GF-D8 (cell line): ENCODE measurements at places on chromosomes 6 and 20.
A peak's percentile ranks its signal among the peaks of the same experiment; 100 is the strongest.

- no peak for DNase-seq
Measured at GRCh38 chr6:121548131-121548530, 112.7 kb downstream of the GJA1 start.

DNA sequence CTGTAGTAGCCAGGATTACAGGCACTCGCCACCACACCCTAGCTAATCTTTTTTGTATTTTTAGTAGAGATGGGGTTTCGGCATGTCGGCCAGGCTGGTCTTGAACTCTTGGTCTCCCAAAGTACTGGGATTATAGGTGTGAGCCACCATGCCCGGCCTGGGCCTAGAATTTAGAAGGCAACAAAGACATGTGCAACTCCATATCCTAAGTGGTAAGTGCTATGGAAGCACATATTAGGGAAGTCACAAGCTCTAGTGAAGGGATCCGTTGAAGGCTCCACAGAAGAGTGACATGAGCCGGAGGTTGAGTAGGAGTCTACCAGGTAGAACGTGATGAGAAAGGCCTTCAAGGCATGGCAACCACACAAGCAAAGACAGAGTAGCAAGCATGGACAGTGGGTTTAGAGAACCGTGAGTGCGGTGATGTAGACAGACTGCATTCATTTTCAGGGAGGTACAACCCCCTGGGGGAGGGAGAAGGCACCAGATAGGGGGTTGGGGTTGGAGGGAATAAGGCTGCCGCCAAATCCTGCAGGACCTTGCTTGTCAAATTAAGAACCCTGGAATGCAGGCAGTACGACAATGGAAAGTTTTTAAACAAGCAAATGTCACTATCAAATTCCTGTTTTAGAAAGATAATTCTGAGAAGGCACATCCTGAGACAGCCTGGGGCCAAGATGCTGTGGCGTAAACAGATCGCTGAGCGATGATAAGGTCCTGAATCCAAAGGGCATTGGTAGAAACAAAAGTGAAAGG, 50.2 kb downstream of the ARHGAP18 start:
- DNase-seq, result no peak

GRCh38 chr6:116412270-116412669, 41.5 kb downstream of the DSE start:
- no peak for DNase-seq

DNA sequence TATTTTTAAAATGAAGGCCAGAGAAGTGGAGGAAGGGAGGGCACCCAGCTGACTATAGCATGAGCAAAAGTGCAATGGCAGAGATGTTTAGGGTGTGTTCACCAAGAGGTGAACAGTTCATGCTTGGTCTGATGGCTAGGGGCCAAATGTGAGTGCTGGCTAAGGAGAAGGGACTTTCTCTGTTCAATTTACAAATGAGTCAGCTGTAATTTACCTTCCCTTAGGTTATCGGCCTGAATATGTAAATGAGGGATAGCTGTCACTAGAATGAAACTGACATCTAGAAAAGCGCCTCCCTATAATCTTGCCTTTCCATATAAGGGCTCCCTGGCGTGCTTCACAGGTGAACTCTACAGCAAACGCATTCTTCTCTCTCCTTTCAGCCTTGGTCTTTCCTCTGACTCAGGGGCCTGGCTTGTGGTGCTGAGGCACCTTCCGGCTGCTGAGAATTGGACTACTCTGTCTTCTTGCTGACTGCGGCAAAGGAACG, 114.7 kb upstream of the BACH2 start:
- DNase-seq, result no peak

- DNase-seq, result peak; percentile 76
Measured at GRCh38 chr20:32155017-32155981, 45.8 kb downstream of the TM9SF4 start.

DNA sequence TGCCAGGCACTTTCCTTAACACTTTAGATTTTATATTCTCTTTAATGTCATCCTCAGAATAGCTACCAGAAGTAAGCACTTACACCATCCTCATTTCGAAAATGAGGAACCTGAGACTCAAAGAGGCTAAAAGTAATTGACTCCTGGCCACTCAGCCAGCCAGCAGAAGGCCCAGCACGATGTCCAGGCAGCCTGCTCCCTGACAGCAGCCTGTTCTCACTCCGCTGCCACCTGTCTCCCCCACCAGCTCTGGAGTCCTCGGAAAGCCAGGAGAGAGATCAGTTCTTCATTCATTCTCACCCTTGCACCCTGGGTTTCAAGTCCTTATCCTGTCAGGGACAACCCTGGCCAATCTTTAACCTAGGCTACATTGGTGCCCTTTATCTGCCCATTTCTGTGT, 174.0 kb downstream of the SASH1 start:
- DNase-seq, result no peak

DNA sequence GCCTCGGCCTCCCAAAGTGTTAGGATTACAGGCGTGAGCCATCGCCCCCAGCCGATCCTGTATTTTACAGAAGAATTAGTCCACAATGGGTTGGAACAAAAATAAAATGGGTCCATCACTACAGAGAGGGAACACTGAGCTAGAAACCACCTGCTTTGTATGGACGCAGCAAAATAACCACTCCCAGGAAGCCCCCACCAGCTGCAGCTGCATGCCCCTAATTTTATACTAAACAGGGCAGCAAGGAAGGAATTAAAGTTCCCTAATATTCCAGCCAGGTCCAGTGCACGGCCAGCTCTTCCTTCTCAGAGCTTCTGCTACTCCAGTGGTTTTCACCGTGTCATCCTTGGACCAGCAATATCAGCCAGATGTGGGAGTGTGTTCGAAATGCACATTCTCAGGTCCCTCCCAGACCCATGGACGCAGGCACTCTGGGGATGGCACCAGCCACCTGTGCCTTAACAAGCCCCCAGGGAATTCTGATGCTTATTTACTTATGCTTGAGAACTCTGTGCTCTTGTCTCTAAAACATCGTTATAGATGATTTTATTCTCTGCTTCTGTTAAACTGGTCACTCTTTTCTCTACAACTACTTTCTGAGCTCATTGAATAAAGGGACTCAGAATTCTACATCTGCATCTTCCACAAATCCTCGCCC, 189.5 kb upstream of the SLC24A3 start:
- no peak for DNase-seq

DNA sequence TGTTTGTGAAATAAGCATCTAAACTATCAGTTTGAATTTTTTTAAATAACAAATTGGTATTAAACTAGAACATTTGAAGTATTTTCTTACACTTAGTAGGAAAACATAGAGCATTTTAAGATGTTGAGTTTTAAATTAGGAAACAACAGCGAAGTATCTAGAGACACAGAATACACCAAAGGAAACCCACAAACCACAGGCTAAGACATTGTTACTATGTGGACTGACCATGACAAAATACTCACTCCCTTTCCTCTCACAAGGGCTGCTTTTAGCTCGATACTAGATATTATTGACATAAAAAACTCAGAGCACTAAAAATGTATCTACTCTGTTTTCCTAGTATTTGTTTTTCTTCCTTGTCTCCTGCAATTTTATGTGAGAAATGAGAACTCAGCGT, 266.0 kb upstream of the CITED2 start:
- DNase-seq, result peak; percentile 82

- DNase-seq, result no peak
Measured at GRCh38 chr20:48815537-48815936, 12.3 kb downstream of the PREX1 start.

- no peak for DNase-seq
Measured at GRCh38 chr6:9985481-9985880, 429.4 kb downstream of the TFAP2A start.

DNA sequence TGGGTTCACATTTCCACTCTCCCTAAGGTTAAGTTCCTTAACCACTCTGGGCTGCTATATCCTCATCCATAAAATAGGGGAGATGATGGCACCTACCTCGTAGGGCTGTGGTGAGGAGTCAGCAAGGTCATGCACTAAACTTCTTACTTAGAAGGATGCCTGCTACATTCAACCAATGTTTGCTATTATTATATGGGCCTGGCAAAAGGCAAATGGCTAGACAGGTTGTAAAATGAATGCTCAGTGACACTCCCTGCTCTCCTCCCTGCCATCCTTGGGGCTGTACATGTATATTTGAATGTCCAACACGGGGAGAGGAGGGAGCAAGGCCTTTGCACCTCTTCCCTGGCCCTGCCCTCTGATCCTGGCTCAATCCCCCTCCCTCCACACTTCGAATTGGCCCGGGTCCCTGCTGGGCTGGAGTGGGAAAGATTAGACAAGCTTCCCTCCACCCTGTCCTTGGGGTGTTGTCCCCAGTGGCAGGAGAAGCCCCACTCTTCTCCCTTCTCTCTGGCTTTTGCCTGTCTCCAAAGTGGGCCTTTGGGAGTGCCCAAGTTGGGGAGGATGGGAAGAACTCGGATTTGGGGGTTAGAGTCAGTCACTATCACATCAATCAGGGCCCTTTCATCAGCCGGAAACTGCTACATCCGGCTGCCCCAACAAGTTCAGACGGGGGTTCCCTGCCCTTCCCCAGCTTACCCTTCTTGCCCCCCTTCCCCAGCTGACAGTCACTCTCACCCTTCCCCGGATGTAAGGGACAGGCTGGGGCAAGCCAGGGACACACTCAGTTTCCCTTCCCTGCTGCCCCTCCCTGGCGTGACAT, 36.3 kb upstream of the VEGFA start:
- DNase-seq, result no peak

DNA sequence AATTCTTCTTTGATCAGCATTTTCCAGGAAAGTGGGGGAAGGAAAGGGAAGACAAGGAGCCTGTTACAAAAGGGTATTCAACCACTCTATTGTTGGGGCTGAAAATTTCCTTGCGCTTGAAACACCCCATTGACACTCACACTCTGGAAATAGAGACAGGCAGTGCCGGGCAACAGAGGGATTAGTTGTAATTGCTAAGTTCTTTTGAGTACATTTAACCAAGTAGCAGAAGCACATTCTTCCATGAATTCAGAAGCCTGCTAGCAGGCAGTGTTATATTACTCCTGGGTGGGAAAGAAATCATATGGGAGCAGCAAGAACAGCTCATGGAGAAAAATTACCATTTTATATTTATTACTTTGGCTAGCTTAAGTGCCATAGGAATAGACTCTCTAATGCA, 745.5 kb downstream of the C6orf118 start:
- no peak for DNase-seq

- DNase-seq, result no peak
Measured at GRCh38 chr20:52096117-52096516, 95.5 kb downstream of the ZFP64 start.

- no peak for DNase-seq
Measured at GRCh38 chr20:18971121-18971520, 157.5 kb downstream of the SCP2D1 start.

GRCh38 chr6:152428126-152428525, 209.0 kb downstream of the SYNE1 start:
- DNase-seq, result no peak

- no peak for DNase-seq
Measured at GRCh38 chr6:88114838-88115237, 51.3 kb downstream of the CNR1 start.

DNA sequence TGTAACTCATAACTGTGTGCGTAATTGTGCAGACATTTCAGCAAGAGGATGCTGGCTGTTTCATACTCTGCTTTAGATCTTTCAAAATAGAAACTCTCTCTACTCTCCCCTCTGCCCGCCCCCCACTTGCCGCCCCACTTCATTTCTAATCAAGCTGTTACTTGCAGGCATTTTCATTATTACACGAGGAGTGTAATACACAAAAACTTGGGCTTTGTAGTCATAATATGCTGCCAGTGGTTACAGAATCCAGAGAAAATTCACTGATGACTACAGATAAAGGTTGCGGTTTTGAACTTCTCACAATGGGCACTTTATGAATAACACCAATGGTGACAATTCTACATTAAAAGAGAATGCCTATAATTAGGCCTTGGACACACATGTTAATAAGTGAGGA, 194.0 kb upstream of the POU3F2 start:
- no peak for DNase-seq

GRCh38 chr6:65505736-65506135, 201.3 kb downstream of the EYS start:
- DNase-seq, result no peak

DNA sequence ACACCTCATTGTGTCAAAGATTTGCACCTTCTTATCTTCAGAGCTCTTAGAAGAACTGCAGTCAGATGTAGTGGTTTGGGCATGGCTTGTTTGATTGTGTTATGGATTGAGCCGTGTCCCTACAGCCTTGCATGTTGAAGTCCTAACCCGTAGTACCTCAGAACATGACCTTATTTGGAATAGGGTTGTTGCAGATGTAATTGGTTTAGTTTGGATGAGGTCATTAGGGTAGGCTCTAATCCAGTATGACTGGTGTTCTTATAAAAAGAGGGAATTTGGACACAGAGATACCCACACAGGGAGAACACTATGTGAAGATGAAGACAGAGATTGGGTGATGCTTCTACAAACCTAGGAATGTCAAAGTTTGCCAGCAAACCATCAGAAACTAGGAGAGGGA, 35.4 kb upstream of the PHACTR2 start:
- no peak for DNase-seq

DNA sequence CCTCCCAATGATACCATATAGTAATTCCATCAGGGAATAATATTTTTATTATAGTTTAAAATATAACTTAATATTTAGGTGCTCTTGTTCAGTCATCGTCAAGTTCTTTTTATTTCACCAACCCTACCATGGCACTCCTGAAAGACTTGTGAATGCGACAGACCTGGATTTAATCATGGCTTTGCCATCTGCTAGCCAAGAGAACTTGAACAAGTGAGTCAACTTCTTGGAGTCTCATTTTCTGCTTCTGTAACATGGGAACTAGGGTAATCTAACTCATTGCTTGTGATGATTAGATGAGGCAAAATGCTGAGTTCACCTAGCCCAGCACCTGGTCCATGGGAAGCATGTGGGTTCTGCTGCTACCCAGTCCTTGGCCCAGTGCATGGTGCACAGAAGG, 62.9 kb downstream of the ESR1 start:
- no peak for DNase-seq

DNA sequence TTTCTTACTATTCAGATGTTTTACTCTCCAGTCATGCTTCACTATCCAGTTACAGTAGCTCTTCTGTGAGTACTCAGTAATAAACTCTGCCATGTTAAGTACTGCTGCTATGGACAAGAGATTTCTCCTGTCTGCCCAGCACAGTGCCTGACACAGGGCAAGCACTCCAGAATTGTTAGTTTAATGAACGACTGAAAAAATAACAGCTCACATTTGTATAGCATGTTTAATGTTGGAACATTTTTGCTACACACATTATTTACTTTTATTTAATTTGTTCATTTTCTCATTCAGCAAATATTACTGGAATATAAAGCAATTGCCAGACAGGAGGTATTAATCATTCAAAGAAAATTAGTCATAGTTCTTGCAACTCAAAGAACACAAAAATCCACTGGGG, 142.6 kb upstream of the HMGN3 start:
- DNase-seq, result no peak

- DNase-seq, result no peak
Measured at GRCh38 chr6:137727216-137727765, 139.8 kb upstream of the TNFAIP3 start.

DNA sequence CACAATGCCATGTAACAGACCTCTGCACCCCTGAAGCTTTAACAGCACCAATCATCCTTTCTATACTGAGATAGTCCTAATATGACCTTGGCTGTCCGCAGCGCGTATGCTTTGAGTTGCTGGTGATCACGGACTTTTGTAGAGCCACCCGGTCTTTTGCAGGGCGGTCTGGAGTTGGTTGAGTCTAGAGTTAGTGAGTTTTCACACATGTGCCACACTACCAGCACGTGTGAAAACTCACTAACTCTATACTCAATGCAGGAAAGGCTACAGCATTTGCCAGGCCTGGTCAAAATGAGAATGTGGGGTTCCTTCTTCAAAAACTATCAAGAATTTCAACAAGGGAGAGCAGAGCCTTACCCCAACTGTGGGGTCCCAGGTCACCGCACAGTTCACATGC, 14.6 kb downstream of the AGPAT4 start:
- DNase-seq, result no peak

- DNase-seq, result no peak
Measured at GRCh38 chr20:2804041-2804828, 3.8 kb upstream of the CPXM1 start.

- DNase-seq, result no peak
Measured at GRCh38 chr6:25913741-25914140, 16.8 kb downstream of the SLC17A2 start.
